ENCODE measurements at places on chromosomes 11 and 22.

DNA sequence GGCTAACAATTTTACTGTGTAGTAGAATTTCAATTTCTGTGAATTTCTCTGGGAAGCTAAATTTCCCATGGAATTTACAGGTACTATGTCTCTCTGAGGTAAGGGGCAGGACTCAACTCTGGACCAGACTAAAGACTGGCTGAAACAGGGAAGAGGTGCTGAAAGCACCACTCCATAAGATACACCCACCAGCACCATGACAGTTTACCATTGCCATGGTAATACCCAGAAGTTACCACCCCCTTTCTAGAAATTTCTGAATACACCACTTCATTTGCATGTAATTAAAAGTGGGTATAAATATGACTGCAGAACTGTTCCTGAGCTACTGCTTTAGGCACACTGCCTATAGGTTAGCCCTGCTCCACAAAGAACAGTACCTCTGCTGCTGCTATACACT, 274.1 kb downstream of the TTC28 start:
- DNase-seq = no peak

GRCh38 chr22:46149512-46150033, 753 bp upstream of the PPARA start:
- no peak for DNase-seq

GRCh38 chr11:79113054-79113690, 327.7 kb downstream of the TENM4 start:
- no peak for DNase-seq

- DNase-seq = no peak
Observed at GRCh38 chr11:128903248-128904061, 12.3 kb downstream of the KCNJ5 start.

DNA sequence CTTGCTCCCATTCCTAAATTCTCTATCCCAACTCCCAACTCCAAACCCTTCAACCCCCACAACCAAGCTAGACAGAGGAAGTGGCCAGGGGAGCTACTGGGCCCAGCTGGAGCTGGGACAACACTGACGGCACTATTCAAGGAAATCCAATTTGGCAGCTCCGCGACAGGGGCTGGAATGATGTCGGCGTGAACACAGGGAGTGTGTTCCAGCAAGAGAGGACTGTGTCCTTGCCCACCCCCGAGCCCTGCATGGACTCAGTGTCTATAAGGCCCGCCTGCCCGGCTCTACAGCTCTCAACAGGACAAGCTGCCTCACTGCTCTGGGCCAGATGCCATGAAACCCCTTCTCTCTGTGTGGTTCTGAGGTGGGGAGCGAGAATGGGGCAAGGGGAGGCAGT, 11.3 kb downstream of the PCSK7 start:
- DNase-seq = no peak

DNA sequence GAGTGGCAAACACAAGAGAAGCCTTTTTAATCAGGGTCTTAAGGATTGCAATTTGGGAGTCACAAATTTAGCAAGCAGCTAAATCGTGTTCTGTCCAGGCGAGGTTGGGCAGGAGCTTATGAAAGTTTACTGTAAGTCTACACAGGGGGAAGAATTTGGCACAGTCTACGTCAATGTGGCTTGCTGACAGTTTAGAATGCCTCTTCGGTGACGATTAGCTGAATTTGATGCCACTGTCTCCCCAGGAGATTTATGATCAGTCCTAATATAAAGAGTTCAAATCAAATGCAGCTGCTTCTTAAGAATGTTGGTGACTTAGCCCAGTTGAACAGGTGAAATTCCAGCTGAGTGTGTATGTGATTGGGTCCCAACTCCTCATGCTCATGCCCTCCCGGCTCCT, 114.1 kb upstream of the CLPB start:
- no peak for DNase-seq

DNA sequence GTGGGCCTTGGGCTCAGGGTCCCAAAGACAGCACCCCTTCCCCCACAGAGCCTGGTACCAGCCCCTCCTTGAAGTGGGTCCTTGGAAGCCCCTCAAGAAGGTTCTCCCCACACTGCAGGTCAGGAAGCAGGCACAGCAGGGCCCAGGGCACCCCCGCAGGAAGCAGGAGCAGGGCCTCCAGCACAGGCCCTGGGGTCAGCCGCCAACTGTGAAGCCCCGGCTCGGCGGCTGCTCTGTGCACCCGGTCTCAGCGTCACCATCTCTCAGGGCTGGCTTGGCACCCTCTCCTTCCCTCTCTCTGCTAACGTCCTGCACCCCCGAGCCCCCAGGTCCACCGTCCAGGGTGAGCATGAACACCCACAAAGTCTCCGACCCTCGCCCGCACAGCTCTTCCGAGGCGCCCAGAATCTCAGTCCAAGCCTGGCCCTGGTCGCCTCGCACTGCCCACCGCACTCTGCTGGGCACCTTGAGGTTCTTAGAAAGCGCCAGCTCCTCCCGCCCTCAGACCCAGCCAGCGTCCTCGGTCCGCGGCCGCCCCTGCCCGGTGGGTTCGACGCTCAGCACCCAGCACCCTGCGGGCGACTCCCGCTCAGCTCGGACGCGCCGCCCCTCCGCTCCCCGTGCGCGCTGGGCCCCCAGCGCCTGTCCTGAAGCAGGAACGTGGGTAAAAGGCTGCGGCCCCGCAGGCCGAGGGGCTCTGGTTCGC, 1.4 kb upstream of the SIGIRR start:
- DNase-seq = no peak

GRCh38 chr11:37963440-37963839, 1365.4 kb upstream of the RAG2 start:
- DNase-seq = no peak

DNA sequence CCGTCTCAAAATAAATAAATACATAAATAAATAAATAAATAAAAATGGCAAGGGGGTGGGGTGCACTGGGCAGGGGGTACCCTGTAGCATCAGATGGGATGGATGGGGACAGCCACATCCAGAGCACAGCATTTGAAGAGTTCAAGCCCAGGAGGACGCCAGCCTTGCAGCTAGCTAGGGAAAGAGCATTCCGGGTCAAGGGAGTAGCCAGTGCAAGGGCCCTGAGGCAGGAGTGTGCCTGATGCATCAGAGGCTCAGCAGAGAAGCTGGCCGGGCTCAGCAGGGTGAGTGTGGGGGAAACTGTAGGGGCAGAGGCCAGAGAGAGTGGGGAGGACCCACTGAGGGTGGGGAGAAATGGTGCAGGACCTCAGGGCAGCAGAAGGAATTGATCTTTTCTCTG, 23.7 kb upstream of the CCND1 start:
- no peak for DNase-seq

GRCh38 chr11:71064183-71064582, 188.2 kb downstream of the SHANK2 start:
- no peak for DNase-seq

GRCh38 chr22:49503896-49504521, 323.7 kb downstream of the BRD1 start:
- no peak for DNase-seq
